ENCODE measurements at places on chromosomes 11 and 22.

GRCh38 chr11:96520939-96521338 is 131.1 kb downstream of the JRKL start:
- DNase-seq: no peak

GRCh38 chr22:48779661-48780596 is 1047.7 kb downstream of the BRD1 start:
- no peak for DNase-seq

DNA sequence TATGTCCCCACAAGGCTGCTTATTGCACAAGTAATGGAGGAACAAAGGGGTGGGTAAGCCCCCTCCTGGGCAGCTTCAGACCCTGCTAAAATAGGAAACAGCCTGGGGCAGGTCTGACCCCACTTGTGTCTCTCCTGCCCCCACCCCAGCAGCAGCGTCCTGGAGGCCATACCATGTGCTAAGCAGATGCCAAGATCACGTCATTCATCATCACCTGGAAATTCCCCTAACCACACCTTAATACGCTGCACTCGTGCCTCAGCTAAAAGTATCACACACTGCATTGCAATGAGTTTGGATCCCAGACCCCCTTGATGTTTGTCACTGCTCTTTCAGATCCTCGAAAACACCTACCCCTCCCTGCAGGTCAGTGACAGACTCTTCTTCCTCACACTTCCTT is 27.8 kb upstream of the GGTLC2 start:
- no peak for DNase-seq

DNA sequence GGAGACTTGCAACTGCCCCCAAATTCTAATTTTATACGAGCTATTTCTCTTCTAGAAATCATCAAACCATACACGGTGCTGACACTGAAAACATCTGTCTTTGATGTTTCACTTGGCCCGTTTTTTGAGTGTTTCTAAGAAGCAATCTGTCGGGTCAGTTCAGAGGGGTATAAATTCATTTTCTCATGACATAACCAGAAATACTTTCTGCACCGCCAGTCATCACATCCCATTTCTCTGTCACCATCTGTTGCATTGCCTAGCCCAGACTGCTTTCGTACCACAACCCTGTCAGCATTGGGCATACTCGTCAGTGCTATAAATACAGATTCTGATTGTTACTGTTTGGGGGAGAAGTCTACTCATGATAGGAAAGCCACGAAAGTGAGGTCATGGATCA is 63.1 kb upstream of the CCDC90B start:
- no peak for DNase-seq

- no peak for DNase-seq
Measured at GRCh38 chr11:113722221-113722620, 16.1 kb upstream of the TMPRSS5 start.

DNA sequence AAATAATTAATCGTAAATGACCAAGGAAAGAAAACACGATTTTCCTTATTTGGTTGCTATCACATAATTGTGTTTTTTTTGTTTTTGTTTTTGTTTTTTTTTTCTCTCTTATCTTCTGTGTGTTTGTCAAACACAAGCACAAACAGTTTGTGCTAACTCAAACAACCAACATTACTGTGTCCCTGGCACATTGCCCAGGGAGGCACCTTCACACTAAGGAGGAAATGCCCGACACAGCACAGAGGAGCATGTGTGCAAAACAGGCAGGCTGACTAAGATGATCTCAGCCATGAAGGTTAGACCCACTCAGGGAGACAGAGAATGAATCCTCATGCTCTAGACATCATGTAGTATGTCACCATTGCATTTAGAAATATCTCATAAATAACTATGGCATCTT is 130.1 kb downstream of the SOX6 start:
- peak; percentile 43 for DNase-seq

GRCh38 chr11:82869657-82870056 is 30.6 kb downstream of the PRCP start:
- DNase-seq: no peak

GRCh38 chr22:20979243-20979809 is 2.8 kb upstream of the LZTR1 start:
- no peak for DNase-seq

DNA sequence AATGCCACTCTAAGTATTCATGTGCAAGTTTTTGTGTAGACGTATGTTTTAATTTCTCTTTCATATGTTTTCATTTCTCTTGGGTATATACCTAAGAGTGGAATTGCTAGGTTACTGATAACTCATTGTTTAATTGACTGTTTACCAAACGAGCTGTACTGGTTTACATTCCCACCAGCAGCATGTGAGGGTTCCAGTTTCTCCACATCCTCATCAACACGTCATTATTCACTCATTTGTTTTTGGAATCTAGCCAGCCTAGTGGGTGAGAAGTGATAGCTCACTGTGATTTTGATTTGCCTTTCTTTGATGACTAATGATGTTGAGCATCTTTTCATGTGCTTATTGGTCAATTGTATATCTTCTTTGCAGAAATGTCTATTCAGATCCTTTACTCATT is 4.0 kb downstream of the ANKRD13D start:
- no peak for DNase-seq

GRCh38 chr11:10784232-10785145 is 24.2 kb downstream of the EIF4G2 start:
- no peak for DNase-seq

GRCh38 chr22:17802822-17803221 is 28.6 kb upstream of the BID start:
- DNase-seq: no peak

- DNase-seq: no peak
Measured at GRCh38 chr11:33919645-33920044, 27.8 kb upstream of the LMO2 start.

- no peak for DNase-seq
Measured at GRCh38 chr11:89437317-89437716, 53.9 kb downstream of the NOX4 start.

- DNase-seq: no peak
Measured at GRCh38 chr22:16958475-16958874, 49.5 kb downstream of the GAB4 start.
